ENCODE measurements at places on chromosomes 2 and 18.

DNA sequence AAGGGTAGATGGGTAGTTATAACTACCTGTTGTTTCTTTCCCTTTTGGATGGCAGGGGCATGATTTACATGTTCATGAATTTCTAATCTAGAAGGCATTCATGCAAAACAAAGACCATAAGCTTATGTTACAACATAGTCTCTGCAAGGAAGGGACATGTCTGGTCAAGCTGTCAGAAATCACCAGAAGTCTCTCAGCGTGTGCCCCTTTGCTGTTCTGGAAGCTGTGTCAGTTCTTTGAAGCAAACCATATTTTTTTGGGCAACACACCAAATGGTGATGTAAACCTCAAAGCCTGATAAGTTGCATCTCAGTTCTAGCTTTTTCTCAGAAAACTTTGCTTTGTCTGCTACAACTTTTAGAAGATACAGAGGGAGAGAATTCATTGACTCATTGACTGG lies 173.5 kb upstream of the CTAGE1 start:
- DNase-seq: no peak

- DNase-seq: no peak
Observed at GRCh38 chr18:5518899-5519371, 24.9 kb downstream of the EPB41L3 start.

- DNase-seq: no peak
Observed at GRCh38 chr2:42049221-42050009, 1.6 kb downstream of the PKDCC start.

DNA sequence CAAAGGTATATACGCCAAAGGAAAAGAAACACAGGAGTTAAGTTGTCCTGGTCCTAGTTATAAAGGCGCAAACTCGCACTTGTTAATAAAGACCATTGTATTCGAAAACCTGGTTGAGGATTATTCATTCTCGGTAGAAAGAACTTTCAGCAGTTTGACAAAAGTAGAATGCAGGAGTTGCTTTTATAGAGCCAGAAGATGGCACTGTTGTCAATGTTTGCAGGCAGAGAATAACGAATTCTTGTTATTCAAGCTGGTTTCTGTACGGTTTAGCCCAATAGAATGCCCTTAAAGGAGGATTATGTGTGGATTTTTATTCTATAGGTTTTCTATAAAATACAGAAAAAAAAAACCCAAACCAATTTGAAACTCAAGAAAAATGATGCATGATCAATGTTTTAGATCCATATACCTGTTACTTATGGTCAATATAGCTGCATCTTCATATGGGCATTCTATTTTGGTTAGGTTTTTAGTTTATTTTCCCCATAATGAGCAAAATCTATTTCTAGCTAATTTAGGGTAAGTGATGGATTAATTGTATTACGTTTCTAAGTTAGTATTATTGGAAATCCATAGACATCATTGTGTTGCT lies 510.3 kb downstream of the PLCL1 start:
- DNase-seq: no peak

DNA sequence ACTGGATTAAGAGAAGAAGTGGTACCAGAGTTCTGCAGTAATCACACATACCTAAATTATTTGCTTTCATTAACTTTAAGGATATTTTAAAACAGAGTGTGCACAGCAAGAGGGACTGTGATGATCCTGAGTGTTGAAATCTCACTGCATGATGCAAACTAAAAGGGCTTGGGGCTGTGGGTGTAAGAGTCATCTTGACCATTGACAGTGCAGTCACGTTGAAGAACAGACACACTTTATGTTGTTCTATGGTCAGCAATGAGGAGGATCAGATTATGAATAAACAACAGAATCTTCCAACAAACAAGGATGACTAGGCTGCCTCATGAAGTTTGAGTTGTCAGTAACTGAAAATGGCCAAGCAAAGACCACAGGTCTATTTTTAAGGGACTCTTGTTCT lies 87.2 kb upstream of the GALNT5 start:
- DNase-seq: no peak

DNA sequence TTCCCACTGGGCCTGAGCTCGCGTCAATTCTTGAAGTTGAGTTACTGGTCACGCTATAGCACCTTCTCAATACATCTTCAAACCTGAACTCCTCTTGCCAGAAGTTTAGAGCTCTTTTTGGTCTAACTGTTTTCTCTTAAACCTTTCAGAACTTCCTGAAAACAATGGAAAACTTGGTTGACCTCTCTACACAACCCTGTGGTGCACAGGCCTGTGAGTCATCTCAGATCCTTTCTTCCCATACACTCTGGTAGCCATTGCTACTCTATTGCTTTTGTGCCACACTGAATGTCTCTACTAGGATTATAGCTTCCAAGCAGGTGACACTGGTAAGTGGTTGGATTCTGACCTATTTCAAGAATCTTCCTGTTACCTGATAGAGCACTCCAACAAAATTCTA lies 321.5 kb upstream of the FSIP2 start:
- no peak for DNase-seq
